Large intestine (tissue), 12 donors: ENCODE measurements at places on chromosomes 12 and 14. TPM values are rescaled to one million over a fixed set of nuclear protein-coding genes. Genes with fewer than 3 reads are reported as not detected.

GRCh38 chr12:59695379-59695778 is 99.5 kb downstream of the SLC16A7 start:
- no peaks in the 10 kb centered on the region for H3K27me3 ChIP-seq
- no peak overlapping the region for H3K4me3 ChIP-seq
- no peaks in the 10 kb centered on the region for H3K36me3 ChIP-seq
- H3K4me1 ChIP-seq = no peaks in the 10 kb centered on the region
- H3K27ac ChIP-seq = no peak overlapping the region
- DNase-seq = no peak

DNA sequence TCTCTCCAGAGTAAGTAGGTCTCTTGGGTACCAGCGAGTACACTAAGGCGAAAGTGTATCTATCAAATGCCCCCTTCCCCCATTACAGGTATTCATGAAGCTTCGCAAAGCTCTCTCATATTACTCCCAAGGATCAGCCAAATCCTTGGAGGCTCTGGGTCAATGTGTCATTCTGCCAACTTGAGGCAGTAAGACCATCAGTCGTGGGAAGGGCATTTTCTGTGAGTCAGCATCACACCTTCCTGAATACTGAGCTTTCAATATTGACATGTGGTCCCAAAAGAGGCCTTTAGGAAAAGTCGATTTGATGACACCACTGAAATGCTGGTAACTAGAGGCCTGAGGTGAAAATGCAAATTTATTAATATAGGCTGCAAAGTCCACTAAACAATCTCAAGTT is 323.9 kb downstream of the LRIG3 start:
- no peaks in the 10 kb centered on the region for H3K4me1 ChIP-seq
- DNase-seq = no peak
- H3K4me3 ChIP-seq = no peak overlapping the region
- H3K27me3 ChIP-seq = no peaks in the 10 kb centered on the region
- no peaks in the 10 kb centered on the region for H3K36me3 ChIP-seq
- H3K27ac ChIP-seq = no peak overlapping the region

The PIWIL1 gene
- polyA plus RNA-seq = 0.19 TPM

GRCh38 chr12:10179776-10180181 is 947 bp downstream of the TMEM52B start:
- no peak overlapping the region for H3K27ac ChIP-seq
- no peak for DNase-seq
- no peaks in the 10 kb centered on the region for H3K27me3 ChIP-seq
- H3K4me1 ChIP-seq = peaks cover 12% of the 10 kb centered on the region

DNA sequence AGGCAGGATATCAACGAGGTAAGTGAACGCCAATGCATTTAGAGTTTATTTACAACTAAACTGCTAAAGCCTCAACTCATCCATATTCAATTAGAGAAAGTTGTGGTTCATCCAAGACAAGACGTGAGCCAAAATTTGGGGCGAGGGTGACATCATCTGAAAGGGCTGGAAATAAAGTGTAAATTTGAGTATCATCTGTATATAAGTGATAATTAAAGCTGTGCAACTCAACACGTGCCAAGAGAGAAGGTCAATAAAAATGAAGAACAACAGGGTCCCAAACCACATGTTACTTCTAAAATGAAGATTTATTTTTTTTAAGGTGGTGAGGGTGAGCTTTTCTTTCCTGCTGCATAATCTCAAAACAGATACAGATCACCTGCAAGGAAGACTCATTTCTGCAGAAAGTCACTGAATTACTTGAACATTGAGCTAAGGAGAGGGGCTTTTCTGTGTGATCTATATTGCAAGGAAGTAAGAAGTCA is 203.6 kb downstream of the EFCAB11 start:
- no peak for DNase-seq
- H3K4me1 ChIP-seq = no peaks in the 10 kb centered on the region
- H3K27ac ChIP-seq = no peak overlapping the region
- no peaks in the 10 kb centered on the region for H3K27me3 ChIP-seq
